CD4-positive, CD25-positive, alpha-beta regulatory T cell (primary cell): ENCODE measurements at places on chromosomes 2 and 18. TPM values are rescaled to one million over a fixed set of nuclear protein-coding genes. Genes with fewer than 3 reads are reported as not detected.

- no peaks in the 10 kb centered on the region for H3K36me3 ChIP-seq
- H3K27me3 ChIP-seq = no peaks in the 10 kb centered on the region
- no peak overlapping the region for H3K27ac ChIP-seq
- H3K4me3 ChIP-seq = no peak overlapping the region
- no peak for DNase-seq
Measured at GRCh38 chr2:128388499-128388941, 69.9 kb upstream of the HS6ST1 start.

GRCh38 chr2:197292619-197293018 is 18.0 kb downstream of the ANKRD44 start:
- H3K4me3 ChIP-seq = peak overlapping the region; percentile 86
- peak overlapping the region; percentile 88 for H3K27ac ChIP-seq
- DNase-seq = no peak

GRCh38 chr2:235502336-235502735 is 8.5 kb downstream of the AGAP1 start:
- no peak overlapping the region for H3K27ac ChIP-seq
- DNase-seq = no peak
- no peaks in the 10 kb centered on the region for H3K36me3 ChIP-seq
- no peak overlapping the region for H3K4me3 ChIP-seq

DNA sequence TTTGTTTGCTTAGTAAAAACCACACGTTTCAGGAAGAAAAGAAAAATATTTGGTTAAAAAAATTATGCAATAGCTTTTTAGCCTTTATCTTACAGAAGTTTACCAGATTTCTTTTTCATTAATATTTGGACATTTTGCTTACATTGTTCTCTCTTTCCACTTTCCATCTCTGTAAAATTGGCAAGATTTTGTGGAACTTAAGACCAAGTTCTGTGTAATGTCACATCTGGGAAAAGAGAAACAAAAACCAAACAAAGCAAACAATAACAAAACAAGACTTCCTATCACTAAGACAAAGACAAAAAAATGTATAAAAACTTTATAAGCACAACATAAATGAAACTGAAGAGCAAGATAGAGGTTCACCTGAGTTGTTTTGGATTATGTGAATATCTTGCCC is 1392.1 kb upstream of the CELF4 start:
- DNase-seq = no peak
- H3K27me3 ChIP-seq = no peaks in the 10 kb centered on the region
- H3K27ac ChIP-seq = no peak overlapping the region
- H3K36me3 ChIP-seq = no peaks in the 10 kb centered on the region

- no peaks in the 10 kb centered on the region for H3K4me1 ChIP-seq
- H3K27ac ChIP-seq = no peak overlapping the region
- H3K27me3 ChIP-seq = no peaks in the 10 kb centered on the region
- peaks cover 14% of the 10 kb centered on the region for H3K36me3 ChIP-seq
Measured at GRCh38 chr2:73870084-73870483, 22.7 kb upstream of the ACTG2 start.

DNA sequence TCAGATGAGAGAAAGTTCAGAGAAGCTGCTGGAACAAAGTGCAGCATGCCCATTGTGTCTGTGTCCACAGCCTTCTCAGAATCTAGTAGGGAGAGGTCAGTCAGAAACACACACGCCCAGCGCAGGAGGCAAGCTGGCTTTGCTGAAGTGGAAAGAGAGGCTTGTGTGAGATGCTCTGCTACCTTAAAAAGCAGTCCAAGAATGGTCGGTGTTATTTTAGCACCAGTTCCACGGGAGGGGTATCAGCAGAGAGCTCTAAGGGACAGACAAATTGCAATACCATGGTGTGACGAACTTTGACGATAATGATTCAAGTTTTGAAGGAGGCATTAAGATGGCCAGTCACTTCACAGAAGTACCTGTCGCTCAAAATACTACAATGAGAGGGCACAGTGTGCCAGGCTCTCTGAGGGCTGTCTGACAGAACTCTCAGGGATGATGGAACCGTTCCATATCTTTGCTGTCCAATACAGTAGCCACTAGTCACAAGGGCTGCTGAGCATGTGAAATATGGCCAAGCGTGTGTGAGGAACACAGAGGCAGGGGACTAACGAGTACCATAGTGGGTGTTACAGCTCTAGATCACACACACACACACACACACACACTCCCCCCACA is 237.5 kb upstream of the TMEM200C start:
- H3K4me3 ChIP-seq = no peak overlapping the region
- H3K27me3 ChIP-seq = no peaks in the 10 kb centered on the region
- H3K27ac ChIP-seq = no peak overlapping the region
- H3K36me3 ChIP-seq = no peaks in the 10 kb centered on the region
- DNase-seq = no peak

DNA sequence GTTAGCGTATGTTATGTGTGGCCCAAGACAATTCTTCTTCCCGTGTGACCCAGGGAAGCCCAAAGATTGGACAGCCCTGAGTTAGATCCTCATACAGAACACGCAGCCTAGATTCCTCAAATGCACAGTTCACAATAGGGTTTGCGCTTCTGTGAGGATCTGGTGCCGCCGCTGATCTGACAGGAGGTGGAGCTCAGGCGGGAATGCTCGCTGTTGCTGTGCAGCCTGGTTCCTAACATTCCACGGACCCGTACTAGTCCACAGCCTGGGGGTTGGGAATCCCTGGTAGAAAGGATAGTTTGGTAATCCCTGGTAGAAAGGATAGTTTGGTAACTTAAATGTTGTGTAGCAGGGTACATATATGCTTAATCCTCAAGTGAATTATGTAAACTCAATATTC is 27.0 kb downstream of the MAPRE3 start:
- no peak overlapping the region for H3K27ac ChIP-seq
- H3K36me3 ChIP-seq = no peaks in the 10 kb centered on the region
- H3K4me3 ChIP-seq = no peak overlapping the region
- DNase-seq = no peak
- peaks cover 4% of the 10 kb centered on the region for H3K27me3 ChIP-seq
- H3K4me1 ChIP-seq = no peaks in the 10 kb centered on the region

GRCh38 chr2:39937621-39938020 is 158.6 kb upstream of the THUMPD2 start:
- no peaks in the 10 kb centered on the region for H3K36me3 ChIP-seq
- no peaks in the 10 kb centered on the region for H3K4me1 ChIP-seq
- H3K27ac ChIP-seq = no peak overlapping the region
- no peak overlapping the region for H3K4me3 ChIP-seq
- DNase-seq = no peak

GRCh38 chr2:159090514-159091201 is 122.2 kb downstream of the TANC1 start:
- no peak overlapping the region for H3K27ac ChIP-seq
- H3K4me3 ChIP-seq = no peak overlapping the region
- peaks cover 7% of the 10 kb centered on the region for H3K4me1 ChIP-seq
- no peaks in the 10 kb centered on the region for H3K27me3 ChIP-seq

TRAPPC8 gene
- total RNA-seq = 45.4 TPM
